Ovary (tissue), 10 donors: ENCODE measurements at places on chromosomes 11 and 22. TPM values are rescaled to one million over a fixed set of nuclear protein-coding genes. Genes with fewer than 3 reads are reported as not detected.

GRCh38 chr22:37281646-37282384, 493 bp upstream of the CYTH4 start:
- no peak for DNase-seq

- DNase-seq, result no peak
Observed at GRCh38 chr22:27780161-27780575, 21.4 kb downstream of the MN1 start.

- DNase-seq, result no peak
Observed at GRCh38 chr11:106482917-106483785, 405.7 kb downstream of the AASDHPPT start.

DNA sequence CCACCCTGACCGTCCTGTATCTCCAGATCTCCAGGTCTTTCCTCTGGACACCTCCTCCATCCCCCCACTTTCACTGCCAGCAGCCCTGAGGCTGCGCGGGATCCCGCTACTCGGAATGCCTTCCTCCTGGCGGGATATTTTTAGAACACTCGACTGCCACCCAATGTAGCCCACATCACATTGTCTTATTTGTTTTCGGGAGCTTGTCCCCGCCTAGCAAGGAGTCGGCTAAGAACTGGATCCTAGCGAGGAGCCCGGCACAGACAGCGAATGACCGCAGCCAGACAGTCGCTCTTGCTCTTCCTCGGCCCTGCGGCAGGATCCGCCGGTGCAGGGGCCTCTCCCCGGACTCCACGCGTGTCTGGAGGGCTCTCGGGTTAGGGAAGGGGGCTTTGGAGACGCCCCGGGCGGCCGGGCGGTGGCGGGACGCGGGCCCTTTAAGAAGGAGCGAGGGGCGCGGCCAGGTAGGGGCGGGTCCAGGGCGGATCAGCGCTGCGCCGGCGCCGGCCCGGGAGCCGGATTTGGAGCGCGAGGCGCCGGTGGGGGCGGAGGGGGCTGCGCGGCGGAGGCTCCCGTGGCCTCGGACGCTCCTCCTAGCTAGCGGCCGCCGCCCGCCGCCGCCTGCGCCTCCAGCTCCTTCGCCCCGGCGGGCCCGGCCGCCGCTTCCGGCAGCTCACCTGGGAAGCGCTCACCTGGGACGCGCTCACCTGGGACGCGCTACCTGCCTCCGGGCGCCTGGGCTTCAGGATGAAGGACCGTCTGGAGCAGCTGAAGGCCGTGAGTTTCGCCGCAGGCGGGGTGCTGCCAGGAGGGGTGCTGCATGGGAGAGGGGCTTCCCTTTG, at the start of gene STX3:
Gene STX3 (plus strand): TSS at position 518 of the 842 bp plus-strand sequence. CDS start 230 bp downstream, at position 748.
- DNase-seq, result peak; percentile 77

DNA sequence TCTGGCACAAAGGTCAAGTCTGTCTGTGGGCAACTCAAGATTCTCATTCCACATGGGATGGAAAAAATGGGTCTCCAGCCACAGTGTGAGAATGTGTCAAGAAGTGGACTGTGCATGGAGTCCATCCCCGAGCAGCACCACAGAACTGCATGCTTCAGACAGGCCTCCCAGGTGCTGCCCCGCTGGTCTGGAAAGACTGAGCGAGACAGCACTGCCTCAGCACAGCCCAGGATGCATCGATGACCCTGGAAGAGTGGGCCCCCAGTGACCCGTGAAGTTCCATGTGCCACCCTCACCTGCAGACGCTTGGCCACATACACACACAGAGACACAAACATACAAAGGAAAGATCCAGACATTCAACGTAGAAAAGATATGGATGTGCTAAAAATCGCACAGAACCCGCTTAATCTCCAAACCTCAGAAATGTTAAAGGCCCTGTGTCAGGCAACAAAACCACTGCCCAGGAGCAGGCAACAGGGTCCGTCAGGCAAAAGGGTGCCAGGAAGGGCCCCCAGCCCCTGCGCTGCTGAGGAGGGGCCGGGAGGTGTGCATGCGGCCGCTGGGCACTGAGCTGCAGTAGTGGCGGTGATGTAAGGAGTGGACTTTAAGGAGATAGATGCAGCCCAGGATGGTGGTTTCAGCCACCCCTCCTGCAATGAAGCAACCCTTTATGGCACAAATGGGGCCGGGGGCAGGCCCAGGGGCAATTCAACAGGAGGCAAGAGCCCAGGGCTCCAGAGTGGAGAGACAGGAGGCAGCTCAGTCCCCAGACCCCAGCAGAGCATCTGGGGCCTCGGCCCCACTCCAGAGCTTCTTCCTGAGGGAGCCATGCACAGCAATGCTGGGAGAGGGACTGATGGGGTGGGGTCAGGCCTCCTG, 84.7 kb downstream of the DGCR2 start:
- no peak for DNase-seq

DNA sequence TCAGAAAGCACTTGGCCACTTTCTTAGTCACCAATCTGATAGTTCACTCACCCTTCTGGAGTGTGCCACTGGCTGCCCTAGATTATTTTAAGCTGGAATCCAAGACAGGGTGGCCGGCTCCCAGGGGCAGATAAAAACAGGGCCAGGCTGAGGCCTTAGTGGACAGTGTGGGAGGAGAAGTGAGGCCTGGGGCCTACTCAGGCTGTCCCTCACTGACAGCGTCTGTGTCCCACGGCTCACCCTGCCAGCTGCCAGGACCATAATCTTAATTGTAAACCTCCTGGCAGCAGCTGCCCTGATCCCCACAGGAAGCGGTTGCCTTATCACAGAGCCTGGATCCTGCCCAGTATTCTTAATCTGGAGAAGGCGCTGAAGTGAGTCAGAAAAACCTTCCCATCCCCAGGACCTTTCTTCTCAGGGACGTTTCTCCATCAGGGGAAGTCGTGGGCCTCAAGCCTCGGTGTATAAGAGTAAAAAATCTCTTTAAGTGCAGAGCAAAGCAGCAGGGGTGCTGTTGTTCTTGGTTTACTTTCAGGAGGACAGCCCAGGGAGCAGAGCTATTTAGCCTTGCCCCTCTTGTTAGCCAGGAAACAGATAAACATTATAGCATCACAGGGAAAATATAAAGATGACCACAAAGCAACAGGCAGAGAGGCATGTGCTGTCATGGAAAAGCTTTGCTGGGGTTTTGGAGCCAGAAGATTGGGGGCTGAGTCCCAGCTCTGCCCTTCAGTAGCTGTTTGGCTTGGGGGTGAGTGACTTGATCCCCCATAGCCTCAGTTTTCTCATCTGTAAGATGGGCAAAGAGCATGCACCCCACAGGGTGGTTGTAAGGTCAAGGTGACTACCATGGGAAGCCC, 39.6 kb downstream of the TSPAN18 start:
- DNase-seq, result peak; percentile 66

DNA sequence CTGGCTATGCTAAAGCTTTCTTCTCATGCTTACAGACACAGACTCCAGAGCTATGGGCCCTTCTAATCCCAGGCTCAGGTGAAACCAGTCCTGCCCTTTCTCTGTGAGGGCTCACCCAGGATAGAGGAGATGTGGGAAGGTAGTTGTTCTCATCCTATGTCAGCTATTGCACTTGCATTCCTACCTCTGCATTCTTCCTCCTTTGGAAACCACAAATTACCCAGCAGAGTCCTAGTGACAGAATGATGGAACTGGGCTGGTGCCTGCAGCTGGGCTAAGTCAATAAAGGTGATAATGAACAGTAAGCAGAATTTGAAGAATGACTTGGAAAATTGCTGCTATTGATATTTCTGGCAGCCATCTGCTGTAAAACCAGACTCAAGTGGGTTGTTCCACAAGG, 560.0 kb downstream of the TMEM135 start:
- no peak for DNase-seq

DNA sequence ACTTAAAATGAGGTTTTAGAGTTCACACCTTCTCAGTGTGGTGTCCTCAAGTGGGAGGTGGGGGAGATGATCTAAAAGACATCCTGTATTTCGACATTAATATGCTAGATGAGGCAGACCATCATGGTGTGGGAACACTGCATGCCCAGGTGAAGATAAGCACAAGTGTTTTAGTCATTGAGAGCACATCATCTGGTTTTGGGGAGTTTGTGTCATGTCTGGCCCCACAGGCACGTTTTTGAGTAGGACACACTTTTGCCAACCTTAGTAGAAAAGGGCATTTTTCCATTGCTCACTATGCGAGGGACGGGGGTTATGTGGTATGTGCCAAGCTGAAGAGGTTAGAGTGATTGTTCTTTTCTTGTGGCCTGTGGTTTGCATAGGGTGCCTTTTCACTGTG, 189.3 kb downstream of the DBX1 start:
- no peak for DNase-seq

DNA sequence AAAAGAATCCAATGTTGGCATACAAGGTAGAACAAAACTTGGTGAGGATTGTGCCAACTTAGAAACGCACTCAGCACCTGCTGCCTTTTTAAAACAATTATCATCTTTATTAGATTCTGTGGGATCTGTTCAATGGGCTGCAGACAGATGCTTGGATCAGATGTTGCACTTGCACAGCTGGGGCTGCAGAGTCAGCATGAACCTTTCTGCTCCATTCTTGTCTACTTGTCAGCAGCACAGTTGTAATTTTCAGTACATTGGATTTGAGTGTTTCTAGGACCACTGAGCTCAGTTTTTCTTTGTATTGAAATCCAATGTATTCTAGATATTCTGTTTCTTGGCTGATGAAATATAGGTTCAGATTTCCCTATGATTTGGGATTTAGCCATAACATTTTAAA, 164.5 kb downstream of the LUZP2 start:
- DNase-seq, result no peak

GRCh38 chr11:128182844-128183243, 404.5 kb downstream of the ETS1 start:
- DNase-seq, result no peak

GRCh38 chr22:36385491-36386350, 2.0 kb downstream of the MYH9 start:
- DNase-seq, result peak; percentile 57

- DNase-seq, result no peak
Observed at GRCh38 chr11:68012843-68013610, 2.9 kb downstream of the ALDH3B1 start.

GRCh38 chr11:13278609-13279486, 1.3 kb downstream of the BMAL1 start:
- DNase-seq, result no peak

GRCh38 chr22:19986011-19986409, 30.6 kb downstream of the ARVCF start:
- DNase-seq, result no peak

- DNase-seq, result no peak
Observed at GRCh38 chr11:86990515-86990914, 35.3 kb upstream of the FZD4 start.

DNA sequence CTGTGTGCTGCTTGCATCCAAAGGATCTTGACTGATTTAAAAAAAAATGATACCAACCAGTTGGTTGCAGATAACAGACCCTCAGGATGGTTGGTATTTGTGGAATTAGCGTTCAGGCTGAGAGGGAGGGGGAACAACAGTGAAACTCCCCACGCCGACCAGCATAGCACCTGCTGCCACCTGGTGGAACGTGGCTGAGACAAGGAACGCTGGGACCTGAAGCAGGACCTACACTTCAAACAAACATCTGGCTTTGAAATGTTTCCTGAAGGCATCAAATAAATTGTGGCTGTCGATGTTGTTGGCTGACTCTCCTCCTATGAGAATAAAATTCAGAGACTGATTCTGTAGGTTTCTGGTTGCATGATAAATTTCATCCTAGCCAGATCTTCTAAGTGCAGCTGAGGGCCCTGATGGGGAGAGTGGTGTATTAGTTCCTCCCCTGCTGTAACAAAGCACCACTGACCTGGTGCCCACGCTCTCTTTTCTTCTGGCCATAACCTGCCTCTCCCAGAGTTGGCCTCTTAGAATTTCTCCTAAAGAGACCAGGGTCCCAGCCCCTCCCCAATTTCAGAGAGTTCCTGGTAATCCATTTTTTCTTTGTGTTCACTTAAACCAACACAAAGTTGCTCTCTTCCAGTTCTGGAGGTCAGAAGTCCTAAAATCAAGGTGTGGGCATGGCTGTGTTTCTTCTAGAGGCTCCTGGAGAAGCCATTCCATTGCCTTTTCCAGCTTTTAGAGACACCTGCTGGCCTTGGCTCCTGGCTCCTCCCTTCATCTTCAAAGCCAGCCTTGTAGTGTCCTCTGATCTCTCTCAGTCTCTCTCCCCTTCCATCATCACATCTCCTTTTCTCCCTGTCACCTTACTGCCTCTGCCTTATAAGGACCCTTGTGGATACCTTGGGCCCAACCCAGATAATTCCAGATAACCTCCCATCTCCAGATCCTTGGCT, 17.3 kb downstream of the APOL2 start:
- peak; percentile 62 for DNase-seq

- no peak for DNase-seq
Observed at GRCh38 chr11:17777738-17778091, 43.1 kb downstream of the KCNC1 start.

GRCh38 chr11:42647993-42648392, 663.8 kb upstream of the API5 start:
- DNase-seq, result no peak

GRCh38 chr22:19851291-19852176, 3.1 kb downstream of the GNB1L start:
- DNase-seq, result no peak

DNA sequence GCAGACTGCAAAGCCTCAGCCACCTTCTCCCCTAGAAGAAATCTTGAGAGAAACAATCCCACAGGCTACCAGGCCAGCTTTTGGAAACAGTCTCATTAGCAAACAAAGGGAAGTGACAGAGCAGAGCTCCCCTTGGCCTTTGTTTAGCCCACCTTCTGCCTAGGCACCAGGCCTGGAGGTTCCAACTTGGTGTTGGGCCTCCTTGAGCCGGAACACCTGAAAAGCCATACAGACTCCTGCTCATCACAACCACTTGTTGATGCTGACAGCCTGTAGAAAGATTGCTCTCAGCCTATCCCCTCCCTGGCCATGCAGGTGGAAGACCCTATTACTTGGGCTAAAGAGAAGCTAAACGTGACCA, 26.6 kb downstream of the KCNQ1OT1 start:
- DNase-seq, result no peak

DNA sequence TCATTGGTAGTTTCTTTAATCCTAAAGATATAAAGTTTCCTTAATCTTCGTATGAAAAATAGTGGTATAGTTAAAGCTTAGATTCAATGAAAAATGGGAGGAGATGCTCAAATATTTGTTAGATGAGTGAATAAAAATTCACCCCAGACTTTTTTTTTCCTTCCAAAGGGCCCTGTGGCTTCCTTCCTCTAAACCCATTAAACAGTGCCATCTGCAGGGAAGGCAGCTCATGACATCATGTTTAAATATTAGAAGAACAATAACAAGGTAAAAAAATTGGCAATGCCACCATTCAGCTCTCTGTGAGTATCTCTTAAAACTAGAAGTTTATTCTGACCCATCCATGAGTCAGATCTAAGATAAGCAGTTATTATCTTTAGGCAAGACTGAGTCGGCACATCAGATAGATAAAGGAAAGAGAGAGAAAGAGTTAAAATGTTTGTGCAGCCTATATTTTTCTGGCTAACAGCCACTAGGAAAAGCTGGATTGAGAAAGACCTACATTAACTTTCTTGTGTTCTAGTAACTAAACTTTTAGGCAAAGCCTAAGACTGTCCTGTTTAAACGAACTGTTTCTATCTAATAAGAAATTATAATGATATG, 19.1 kb upstream of the OOSP1 start:
- DNase-seq, result no peak

- DNase-seq, result no peak
Observed at GRCh38 chr11:113382121-113382520, 5.5 kb upstream of the ANKK1 start.

- no peak for DNase-seq
Observed at GRCh38 chr11:64134963-64135362, 30.9 kb downstream of the MACROD1 start.

HEPN1 gene
- polyA plus RNA-seq, result not detected

ACER3 gene
- polyA plus RNA-seq, result 2.4 TPM

NEAT1 gene
- 216 TPM for polyA plus RNA-seq

SFI1 gene
- polyA plus RNA-seq, result 10.8 TPM

KCNJ4 gene
- 0.02 TPM for polyA plus RNA-seq

C11orf91 gene
- polyA plus RNA-seq, result not detected

SNX32 gene
- polyA plus RNA-seq, result 0.80 TPM

CCDC116 gene
- polyA plus RNA-seq, result 0.85 TPM

MUC5AC gene
- polyA plus RNA-seq, result not detected

TALDO1 gene
- polyA plus RNA-seq, result 103 TPM

BBOX1 gene
- polyA plus RNA-seq, result 0.04 TPM
